ENCODE measurements at places on chromosomes 6 and 20.

GRCh38 chr6:167099707-167100106, 23.2 kb upstream of the CCR6 start:
- no peak for DNase-seq

DNA sequence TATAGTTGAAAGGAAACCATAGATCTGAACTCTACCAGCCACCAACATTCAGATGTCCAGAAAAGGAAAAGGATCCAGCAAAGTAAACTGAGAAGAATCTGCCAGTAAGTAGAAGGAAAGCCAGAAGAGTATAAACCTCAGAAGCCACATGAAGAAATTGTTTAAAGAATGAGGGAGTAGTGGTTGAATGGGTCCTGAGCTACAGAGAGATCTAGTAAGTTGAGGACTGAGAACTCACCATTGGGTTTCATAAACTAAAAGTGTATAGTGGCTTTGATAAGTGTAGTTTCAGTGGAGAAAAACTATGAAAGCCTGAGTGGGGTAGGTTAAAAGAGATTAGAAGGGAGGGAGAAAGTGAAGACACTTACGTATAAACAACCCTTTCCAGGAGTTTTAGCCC, 32.0 kb upstream of the SUMO4 start:
- no peak for DNase-seq

DNA sequence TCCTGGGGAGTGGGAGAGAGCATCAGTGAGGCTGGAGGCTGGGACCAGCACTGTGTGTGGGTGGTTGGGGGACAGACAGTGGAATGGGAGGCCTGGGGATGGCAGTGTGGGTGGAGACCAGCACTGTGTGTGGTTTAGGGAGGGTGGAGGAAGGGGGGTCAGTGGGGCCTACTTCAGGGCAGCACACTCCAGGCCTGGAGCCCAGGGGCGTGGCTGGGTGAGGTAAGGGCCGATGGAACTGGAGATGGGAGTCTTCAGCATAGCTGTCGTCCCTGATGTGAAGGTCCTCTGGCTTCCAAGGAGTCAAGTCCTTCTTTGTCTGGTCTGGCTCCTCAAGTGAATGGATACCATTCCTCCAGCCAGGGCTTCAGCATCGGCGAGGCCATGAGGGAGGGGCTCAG, 18.6 kb downstream of the KCNK17 start:
- DNase-seq, result no peak

DNA sequence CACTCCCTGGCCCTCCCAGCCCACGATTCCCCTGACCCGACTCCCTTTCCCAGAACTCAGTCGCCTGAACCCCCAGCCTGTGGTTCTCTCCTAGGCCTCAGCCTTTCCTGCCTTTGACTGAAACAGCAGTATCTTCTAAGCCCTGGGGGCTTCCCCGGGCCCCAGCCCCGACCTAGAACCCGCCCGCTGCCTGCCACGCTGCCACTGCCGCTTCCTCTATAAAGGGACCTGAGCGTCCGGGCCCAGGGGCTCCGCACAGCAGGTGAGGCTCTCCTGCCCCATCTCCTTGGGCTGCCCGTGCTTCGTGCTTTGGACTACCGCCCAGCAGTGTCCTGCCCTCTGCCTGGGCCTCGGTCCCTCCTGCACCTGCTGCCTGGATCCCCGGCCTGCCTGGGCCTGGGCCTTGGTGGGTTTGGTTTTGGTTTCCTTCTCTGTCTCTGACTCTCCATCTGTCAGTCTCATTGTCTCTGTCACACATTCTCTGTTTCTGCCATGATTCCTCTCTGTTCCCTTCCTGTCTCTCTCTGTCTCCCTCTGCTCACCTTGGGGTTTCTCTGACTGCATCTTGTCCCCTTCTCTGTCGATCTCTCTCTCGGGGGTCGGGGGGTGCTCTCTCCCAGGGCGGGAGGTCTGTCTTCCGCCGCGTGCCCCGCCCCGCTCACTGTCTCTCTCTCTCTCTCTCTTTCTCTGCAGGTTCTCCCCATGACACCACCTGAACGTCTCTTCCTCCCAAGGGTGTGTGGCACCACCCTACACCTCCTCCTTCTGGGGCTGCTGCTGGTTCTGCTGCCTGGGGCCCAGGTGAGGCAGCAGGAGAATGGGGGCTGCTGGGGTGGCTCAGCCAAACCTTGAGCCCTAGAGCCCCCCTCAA, at the start of gene LTA:
LTA (plus strand) TSS at position 249 of the 871 bp plus-strand sequence; CDS start at position 703, 454 bp downstream.
- DNase-seq, result peak; percentile 80

- no peak for DNase-seq
Observed at GRCh38 chr6:7389162-7389450, 436 bp downstream of the CAGE1 start.

DNA sequence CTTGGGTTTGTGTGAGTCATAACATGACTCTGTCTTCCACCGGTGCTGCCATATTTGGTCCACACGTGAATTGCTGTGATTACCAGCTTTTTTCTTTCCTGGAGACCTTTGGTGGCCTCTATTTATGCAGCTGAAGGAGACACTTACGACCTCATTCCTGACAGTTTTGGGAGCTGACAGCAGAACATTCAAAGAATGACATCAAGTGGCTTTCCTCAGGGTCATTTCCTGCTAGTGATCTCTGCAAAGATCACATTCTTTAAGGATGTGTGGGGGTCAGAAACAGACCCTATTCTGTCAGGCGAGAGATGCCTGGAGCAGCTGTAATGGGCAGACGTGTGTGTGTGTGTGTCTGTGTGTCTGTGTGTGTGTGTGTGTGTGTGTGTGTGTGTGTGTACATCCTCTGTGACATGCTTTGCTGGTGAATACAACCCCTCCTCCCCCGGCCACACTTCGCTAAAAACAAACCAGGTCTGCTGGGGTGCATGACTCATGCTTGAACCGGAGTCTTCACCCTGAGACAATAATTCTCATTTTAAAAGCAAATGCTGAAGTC, 115.6 kb downstream of the TMEM170B start:
- peak; percentile 24 for DNase-seq

DNA sequence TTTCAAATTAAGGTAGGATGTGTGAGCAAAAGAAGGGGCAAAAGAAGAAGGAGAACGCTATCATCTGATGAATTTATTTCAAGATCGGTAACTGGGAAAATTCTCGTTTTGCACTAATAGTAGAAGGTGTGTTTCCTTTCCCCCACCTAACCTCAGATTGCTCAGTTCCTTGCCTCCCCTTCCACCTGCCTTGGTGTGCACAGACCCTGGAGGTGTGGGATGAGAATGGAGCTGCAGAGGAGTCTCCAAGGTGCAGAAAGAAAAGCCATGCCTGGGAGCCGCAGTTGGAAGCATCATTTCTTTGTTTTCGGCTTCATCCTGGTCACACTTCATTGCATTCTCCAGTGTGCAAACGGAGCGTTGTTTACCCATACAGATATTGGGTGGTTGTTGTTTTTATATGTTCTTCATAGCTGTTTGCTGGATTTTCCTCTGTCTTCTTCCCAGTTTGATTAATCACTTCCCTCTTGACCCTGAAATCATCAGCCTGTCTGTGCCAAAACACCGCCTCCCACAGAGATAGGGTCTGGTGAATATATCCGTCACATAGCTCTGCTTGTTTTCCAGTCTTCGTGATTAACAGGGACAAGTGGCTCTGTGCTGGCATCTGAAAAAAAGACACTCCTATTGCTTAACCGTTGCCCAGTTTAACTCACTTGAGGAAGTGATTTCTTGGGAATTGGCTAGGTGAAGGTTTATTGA, 40.2 kb upstream of the NEDD9 start:
- DNase-seq, result no peak

DNA sequence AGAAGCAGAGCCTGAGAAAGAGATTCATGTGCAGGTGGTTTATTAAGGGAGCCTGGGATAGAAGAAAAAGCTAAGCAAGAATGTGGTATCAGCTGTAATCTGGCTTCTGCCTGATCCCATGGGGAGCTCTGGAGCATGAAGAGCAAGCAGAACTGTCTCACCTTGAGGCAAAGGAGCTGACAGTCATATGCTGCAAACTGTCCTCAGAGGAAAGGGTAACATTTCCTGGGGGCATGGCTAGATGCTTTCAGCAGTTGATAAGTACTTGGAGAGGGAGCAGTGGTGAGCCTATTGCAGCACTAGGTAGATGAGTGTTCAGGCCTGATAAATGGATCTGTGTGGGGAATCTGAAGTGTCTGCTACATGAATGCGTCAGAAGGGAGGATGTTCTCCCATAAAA, 621.5 kb upstream of the BTBD3 start:
- no peak for DNase-seq

DNA sequence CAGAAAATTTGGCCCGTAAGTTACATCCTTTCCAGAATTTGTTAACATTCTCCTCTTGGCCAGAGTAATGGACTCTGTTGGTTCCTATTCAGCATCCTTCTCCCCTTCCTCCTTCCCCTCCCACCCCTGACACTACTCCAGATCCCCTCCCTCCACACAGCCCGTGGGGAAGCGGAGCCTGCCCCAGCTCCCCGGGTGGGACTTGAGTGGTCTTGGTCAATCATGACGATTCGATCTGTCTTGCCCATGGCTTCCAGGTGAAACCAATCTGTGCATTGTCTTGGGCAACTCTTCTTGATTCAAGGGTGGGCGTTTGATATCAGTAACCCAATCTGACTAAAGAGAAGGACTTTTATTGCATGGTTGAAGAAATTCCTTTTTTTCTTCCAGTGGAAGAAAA, 143.9 kb downstream of the ANKRD60 start:
- no peak for DNase-seq

- DNase-seq, result no peak
Observed at GRCh38 chr20:32508775-32509119, 76.4 kb downstream of the NOL4L start.

GRCh38 chr20:1130847-1131246, 12.4 kb downstream of the PSMF1 start:
- DNase-seq, result no peak

DNA sequence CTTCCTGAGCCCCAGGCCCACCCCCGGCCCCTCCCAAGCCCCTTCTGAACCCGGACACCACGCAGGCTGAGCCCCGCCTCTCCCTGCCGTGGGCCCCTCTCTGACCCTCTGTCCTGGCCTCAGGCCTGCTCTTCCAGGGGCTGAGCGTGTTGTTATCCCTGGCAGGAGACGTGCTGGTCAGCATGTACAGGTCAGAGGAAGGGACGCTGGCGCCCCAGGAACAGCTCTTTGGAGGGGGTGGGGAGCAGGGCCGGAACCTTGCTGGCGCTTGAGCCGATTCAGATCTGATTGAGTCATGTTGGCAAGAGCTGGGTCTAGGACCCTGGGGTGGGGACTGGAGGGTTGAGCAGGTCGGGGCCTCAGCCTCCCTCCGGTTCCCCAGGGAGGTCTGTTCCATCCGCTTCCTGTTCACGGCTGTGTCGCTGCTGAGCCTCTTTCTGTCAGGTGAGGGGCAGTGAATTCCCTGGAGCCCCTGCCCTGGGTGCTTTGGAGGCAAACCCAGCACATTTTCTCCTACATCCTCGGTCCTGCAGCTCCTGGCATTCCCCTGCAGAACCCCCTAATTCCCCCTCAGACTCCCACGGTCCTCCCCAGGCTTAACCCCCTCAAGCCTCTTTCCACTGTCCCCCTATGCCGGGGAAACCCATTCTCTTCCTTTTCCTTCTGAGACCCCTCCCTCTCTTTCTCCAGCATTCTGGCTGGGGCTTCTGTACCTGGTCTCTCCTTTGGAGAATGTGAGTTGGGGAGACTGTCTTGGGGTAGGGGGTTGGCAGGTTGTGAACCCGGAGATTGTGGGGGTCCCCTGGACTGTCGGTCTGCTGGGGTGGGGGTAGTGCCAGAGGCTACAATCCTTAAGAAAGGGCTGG, 2.0 kb downstream of the SPAG4 start:
- peak; percentile 9 for DNase-seq

GRCh38 chr6:36443471-36444428, 950 bp downstream of the KCTD20 start:
- DNase-seq, result no peak

- no peak for DNase-seq
Observed at GRCh38 chr6:4364172-4364571, 228.8 kb upstream of the ECI2 start.

- DNase-seq, result no peak
Observed at GRCh38 chr6:136624347-136624746, 74.1 kb upstream of the MAP7 start.

DNA sequence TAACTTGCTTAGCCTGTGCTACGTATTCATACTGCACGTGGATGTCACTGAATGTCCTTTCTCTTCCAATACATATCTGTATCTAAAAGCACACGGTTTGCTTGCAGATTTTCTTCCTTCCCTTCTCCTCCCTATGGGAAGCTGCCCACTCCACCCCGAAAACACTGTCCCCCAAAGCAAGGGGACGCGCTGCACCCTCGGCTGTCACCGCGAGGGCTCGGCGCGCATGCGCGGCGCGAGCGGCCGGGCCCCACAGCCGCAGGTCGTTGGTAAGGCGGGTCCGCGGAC, 659 bp downstream of the TMX4 start:
- DNase-seq, result peak; percentile 49

- peak; percentile 74 for DNase-seq
Observed at GRCh38 chr20:3744806-3745685, 12.6 kb downstream of the HSPA12B start.
